Vagina (tissue), 2 donors: ENCODE measurements at places on chromosomes 4 and X.

DNA sequence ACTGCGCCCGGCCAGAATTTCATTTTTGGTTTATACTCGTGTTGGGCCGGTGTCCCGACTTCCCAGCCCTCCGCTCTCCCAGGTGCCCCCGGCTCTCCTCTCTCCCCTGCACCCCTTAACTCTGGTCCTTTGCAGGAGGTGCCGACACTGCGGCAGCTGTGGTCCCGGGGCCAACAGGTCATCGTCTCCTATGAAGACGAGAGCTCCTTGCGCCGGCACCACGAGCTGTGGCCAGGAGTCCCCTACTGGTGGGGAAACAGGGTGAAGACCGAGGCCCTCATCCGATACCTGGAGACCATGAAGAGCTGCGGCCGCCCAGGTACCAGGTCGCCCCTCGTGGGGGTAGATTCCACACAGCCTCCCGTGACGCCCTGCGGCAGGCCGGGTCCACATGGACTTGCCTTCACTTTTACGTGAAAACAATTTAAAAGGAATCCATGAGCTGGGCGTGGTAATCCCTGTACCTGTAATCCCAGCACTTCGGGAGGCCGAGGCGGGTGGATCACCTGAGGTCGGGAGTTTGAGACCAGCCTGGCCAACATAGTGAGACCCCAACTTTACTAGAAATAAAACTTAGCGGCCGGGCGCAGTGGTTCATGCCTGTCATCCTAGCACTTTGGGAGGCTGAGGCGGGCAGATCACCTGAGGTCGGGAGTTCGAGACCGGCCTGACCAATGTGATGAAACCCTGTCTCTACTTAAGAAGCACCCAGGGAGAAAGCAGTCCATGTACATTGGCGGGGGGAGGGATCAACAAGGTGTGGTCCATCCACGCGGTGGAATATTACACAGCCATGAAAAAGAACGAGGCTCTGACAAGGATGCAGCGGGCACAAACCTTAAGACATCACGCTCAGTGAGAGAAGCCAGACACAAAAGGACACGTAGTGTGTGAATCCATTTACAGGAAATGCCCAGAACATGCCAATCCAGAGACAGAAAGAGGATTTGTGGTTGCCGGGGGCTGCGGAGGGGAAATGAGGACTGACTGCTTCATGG is 12.0 kb downstream of the PLCXD1 start:
- DNase-seq, result no peak

DNA sequence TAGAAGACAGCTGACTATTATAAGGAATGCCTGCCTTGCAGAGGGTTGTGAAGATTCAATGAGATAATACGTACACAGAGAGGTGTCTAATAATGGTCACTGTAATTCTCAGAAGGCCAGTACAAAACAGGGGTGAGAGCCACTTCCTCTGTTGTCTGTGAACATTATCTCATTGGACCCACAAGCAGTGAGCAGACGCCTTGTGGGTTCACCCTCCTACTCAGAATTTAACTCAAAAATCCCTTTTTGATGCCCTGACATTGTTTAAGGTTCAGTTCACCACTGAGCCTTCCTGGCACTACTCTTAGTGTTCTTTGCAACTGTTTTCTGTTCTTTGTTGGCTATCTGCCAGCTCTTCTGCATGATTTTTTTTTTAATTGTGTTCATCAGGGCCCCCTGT is 467.4 kb downstream of the BCOR start:
- DNase-seq, result no peak

DNA sequence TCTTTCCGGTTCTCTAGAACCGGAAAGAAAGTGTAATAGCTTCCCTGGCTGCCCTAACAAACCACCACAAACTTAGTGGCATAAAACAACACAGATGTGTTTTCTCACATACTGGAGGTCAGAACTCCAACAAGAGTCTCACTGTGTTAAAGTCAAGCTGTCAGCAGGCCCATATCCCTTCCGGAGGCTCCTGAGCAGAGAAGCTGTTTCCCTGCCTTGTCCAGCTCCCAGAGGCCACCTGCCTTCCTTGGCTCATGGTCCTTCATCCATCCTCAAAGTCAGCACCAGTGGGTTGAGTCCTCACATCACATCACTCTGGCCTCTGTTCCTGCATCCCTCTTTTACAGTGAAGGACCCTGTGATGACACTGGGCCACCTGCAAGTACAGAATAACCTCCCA is 49.8 kb upstream of the HMX1 start:
- no peak for DNase-seq

DNA sequence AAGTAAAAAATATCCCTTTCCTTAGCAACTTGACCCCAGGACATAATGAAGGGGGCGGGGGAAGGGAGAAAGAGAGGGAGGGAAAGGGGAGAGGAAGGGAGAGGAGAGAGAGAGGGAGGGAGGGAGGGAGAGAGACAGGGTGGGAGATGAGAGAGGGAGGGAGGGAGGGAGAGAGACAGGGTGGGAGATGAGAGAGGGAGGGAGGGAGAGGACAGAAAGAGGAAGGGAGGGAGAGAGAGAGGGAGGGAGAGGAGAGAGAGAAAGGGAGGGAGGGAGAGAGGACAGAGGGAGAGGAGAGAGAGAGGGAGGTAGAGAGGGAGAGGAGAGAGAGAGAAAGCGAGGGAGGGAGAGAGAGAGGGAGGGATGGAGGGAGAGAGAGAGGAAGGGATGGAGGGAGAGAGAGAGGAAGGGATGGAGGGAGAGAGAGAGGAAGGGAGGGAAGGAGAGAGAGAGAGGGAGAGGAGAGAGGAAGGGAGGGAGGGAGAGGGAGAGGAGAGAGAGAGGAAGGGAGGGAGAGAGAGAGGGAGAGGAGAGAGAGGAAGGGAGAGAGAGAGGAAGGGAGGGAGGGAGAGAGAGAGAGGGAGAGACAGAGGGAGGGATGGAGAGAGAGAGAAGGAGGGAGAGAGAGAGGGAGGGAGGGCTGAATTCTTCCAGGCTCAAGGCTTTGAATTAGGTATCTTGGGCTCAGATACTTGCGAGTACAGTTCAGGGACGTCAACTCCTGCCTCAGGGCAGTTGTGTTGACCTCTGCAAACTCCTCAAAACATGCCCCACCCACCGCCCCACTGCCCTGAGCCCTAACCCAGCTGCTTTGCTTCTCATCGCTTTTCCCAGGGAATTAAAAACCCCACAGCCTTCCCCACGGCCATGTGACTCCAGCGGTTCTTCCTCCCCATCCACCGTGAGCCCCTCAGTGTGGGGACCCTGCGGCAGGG is 40.0 kb upstream of the ADRA2C start:
- no peak for DNase-seq

DNA sequence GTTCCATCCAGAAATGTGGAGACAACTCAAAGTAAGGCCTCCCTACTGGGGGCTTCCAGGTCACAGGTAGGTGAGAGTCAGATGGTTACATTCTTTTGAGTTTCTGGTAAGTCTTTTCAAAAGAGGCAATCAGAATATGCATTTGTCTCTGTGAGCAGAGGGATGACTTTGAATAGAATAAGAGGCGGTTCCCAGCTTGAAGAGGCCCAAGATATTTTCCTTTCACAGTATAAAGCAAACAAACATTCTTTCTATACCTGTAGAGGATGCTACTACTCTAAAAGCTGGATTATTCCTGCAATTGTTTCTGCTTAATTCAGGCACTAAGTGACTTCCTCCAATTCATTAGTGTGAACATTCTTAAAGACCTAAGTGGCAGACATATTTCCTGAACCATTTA is 44.4 kb downstream of the DIAPH2 start:
- no peak for DNase-seq

- no peak for DNase-seq
Measured at GRCh38 chrX:153647461-153648357, 706 bp downstream of the DUSP9 start.

- DNase-seq, result no peak
Measured at GRCh38 chr4:36081185-36081584, 163.1 kb downstream of the ARAP2 start.

DNA sequence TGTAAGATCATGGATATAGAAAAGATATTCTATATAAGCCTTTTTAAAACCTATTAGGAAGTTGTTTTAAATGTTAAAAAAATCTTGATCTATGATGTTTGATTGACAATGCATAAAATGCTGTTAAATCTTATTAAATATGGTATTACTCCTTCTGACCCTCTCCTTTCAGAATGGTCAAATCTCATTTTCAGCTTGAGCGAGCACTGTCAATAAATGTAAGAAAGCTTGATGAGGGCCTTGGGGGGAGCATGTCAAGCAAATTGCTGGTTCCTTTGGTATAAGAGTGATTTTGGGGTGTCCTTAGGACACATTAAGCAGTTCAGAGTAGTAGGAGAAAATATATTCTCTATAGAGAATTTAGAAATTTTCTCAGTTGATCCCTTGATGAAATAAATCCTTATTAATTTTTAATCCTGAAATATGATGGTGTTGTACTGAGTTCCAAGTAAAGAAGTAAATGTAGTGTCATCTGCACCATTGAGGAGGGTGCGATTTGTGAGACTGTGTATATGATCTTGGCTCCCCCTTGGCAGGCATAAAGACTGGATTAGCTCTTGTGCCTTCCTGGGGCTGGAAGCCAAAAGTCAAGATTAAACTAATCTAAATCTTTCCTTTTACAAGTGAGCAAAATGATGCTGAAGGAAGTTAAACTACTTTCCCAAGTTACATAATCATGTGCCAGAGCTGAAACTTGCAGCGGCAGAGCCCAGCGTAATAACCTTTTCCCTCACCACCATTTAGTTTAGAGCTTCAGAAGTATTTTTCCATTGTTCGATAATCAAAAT is 82.6 kb upstream of the ANK2 start:
- no peak for DNase-seq

GRCh38 chr4:4990857-4991540 is 28.3 kb downstream of the CYTL1 start:
- DNase-seq, result peak; percentile 98

- no peak for DNase-seq
Measured at GRCh38 chr4:26141911-26142638, 178.7 kb upstream of the RBPJ start.

DNA sequence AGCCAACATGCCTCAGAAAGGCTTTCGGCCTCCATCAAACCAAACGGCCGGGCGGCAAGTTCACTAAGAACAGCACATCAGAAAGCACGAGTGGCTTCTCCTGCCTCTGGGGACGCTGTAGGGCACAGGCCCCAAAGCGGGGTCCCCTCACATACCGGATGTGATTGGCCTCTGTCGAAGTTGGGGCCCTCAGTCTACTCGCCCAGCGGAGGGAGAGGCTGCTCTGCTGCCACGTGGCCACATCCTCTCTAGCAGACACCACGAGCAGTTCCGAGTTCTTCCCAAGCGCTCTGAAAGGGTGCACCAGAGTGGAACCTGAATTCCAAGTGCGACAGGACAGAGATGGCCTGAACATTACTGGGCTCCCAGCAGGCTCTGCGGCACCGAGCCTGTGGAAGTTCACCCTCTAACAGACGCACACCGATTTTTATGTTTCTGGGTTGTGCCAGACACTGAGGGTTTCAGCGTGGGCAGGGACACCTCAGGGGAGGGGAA is 21.1 kb downstream of the NOP14 start:
- DNase-seq, result no peak

DNA sequence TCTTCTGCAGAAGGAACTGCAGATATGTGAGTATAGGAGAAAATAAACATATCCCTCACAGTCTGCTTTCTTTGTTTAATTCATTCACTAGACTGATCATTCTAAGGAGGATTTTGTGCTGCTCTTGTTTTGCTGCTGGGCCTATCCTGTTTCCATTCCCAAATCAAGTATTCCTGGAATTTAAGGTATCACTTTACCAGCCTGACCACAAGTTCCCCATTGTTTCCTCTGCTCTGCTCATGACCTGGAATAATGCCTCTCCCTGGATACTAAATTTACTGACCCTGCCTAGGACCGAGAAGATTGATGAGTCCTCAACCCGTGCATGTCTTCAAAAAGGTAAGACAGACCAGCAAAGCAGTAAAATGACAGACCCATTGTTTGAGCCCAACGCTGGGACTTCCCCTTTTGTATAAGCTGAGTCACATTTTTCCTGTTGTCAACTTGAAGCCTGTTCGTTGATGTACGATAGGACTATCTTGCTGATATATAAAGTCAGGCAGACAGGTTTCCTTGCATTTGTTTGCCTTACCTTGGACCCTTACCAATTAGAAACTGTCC is 85.5 kb upstream of the TET2 start:
- DNase-seq, result no peak

DNA sequence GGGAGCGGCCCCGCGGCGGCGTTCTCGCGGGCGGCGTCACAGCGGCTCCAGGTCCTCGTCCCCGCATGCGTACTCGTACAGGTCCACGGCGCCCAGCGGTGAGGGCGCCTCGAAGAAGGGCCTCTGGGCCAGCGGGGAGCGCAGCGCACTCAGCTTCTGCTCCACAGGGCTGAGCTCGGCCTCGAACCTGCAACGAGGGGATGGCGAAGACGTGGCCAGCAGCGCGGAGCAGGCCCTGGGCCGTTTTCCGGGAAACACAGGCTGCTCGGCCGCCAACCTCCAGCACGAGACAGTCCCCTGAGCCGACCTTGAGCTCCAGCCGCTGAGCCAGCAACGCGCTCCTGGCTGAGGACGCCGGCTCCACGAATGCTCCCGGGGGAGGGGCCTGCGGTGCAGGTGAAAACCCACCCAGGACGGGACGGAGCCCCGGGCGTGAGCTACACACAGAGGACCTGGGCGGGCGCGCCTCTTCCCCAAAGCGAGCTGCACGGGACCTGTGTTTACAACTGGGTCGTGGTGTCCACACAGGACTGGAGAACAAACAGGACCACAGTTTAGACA is 15.8 kb upstream of the GTPBP6 start:
- no peak for DNase-seq

- DNase-seq, result no peak
Measured at GRCh38 chr4:89213382-89213701, 94.3 kb downstream of the GPRIN3 start.

DNA sequence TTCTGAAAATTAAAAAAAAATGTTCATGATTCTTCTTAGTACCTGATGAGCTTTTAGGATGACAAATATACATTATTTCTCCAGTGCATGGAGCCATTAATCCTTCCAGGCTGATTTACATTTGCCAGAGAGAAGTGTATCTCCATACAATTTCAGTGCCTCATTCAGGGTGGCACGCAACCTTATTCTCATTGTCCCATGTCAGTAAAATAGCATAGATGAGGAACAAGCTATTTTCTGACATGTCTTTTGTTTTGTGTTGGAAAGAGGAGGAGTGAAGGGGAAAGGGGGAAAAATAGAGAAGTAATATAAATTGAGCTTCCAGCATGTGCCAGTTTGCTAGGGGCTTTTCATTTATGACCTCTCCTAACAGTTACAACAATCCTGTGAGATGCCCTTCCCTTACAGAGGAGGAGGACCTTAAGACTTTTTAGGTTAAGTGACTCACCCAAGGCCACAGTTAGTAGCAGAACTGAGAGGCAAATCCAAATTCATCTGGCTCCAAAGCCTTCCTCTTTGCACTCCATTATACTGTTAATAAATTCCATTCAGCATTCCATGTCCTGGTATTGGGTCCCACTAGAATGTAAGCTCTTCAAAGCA is 274.8 kb upstream of the GPC4 start:
- DNase-seq, result no peak

- DNase-seq, result no peak
Measured at GRCh38 chr4:98828801-98829200, 100.1 kb downstream of the EIF4E start.

DNA sequence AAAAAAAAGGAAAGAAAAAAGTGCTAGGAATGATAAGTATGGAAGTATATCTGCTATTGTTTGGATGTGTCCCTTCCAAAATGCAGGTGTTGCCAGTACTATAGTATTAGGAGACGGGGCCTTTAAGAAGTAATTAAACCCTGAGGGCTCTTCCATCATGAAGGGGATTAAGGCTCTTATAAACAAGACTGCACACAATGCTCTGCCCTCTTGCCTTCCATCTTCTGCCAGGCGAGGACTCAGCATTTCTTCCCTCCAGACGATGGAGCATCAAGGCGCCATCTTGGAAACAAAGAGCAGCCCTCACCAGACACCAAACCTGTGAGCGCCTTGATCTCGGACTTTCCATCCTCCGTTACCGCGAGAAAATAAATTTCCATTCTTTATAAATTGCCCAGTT is 120.1 kb upstream of the GPM6A start:
- no peak for DNase-seq

GRCh38 chr4:168831585-168831918 is 178.5 kb downstream of the CBR4 start:
- no peak for DNase-seq
